ENCODE measurements at places on chromosomes 2 and 18.

DNA sequence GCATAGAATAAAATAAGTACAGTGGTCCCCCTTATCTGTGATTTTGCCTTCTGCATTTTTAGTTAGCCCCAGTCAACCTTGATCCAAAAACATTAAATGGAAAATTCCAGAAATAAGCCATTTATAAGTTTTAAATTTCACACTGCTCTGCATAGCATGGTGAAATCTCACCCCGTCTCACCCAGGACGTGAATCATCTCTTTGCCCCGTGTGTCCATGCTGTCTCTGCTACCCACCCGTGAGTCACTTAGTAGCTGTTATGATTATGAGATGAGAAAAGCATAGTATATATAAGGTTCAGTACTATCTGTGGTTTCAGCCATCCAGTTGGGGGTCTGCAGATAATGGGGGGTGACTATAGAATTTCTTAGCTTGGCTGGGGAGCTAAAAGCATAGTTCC, 67.3 kb downstream of the RHBDD1 start:
- DNase-seq, result no peak

DNA sequence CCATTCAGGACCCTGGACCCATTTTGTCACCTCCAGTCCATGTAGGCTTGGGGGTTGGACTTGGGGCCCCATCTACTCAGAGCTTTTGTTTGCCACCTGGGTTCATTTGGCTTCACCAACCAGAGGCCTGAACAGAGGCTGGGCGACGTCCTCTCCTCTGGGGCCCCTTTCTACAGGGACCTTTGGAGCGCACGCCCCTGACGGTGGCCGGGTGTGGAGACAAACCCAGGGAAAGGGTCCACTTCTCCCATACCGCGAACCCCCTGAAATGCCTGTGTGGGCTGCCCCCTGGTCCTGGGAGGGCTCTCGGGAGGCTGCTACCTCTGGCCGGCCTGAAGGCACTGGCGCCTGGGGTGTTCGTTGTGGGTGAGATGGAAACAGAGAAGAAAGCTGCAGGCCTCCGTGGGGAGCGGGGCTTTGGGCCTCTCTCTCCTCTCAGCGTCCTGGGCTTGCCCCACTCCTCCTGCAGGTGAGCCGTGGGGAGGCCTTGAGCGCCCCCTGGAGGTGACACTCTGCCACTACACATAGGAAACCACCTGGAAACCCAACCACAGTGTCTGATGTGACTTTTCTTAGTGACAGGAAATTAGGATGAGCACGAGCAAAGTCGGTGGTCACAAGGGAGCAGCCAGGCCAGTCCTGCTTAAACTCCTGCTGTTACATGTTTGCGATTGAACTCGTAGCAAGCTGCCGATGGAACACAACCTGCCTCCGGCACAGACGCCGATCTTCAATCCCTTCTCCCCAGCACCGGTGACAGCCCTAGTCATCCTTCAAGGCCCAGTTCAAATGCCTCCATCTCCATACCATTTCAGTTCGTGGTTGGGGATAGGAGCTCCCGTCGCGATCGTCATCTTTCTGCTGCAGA, 12.0 kb upstream of the NTSR2 start:
- peak; percentile 39 for DNase-seq

DNA sequence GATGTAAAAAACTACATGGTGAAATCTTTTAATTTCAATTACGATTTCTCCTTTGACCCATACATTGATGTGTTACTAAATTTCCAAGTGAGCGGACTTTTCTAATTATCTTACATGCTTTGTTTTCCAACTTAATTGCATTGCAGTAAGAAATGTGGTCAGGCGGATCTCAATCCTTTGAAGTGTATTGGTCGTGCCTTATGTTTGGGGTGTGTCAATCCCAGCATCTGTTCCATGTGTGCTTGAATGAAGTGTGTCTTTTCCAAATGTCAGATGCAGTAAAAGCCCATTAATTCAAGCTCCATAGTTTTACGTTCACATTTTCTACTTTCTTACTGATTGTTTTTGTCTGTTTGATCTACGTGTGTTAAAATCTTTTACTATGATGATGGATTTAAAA, 113.1 kb downstream of the UXS1 start:
- DNase-seq, result no peak

DNA sequence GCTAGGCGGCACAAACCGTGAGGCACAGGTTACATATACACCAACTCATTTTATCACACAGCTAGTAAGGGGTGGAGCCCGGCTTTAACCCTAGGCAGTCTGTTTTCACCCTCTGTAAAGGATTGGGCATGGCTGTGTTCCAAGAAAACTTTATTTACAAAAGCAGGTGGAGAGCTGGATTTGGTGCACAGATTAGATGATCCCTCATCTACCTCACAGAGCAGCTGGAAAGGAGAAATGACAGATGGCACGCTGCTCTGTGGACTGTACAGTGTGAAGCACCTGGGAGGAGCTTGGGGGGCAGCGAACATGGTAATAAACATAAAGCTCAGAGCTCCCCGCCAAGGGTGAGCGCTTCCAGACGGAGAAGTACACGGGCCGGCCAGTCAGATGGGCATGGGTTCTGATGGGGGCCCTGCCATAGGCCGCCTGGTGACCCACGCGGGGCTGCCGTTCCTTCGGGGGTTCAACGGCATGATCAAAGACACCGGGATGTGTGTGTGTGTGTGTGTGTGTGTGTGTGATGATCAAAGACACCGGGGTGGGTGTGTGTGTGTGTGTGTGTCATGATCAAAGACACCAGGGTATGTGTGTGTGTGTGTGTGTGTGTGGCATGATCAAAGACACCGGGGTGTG, 862 bp upstream of the TMEM177 start:
- no peak for DNase-seq

DNA sequence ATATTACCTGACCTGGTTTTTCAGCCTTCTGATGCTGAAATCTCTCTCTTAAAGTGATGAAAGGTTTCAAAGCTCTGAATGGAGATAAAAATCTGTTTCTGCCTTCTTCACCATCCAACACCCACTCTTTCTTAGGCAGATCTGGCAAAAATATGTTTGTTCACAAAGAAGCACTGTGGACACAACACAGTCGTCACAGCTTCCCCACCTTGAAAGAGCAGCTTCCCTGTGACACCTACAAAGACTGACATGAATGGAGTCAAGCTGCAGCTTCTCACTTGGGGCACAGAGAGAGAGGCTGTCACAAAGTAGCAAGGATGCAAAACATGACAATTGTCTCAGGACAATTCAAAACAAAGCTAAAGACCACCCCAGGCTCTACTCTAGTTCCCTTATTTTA, 86.5 kb downstream of the ICOS start:
- no peak for DNase-seq

DNA sequence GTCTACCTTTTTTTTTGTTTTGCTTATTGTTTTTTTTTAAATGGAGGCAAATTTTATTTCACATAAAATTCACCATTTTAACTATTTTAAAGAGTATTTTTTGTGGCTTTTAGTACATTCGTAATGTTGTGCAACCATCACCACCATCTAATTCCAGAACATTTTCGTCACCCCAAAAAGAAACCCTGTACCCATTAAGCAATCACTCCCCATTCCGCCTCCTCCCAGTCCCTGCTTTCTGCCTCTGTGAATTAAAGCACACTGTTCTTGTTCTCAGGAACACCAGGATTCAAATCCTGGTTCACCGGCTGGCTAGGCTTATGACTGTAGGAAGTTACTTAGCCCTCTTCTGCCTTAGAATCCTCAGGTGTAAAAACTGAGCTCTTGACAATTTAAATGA, 36.9 kb upstream of the EPAS1 start:
- no peak for DNase-seq

DNA sequence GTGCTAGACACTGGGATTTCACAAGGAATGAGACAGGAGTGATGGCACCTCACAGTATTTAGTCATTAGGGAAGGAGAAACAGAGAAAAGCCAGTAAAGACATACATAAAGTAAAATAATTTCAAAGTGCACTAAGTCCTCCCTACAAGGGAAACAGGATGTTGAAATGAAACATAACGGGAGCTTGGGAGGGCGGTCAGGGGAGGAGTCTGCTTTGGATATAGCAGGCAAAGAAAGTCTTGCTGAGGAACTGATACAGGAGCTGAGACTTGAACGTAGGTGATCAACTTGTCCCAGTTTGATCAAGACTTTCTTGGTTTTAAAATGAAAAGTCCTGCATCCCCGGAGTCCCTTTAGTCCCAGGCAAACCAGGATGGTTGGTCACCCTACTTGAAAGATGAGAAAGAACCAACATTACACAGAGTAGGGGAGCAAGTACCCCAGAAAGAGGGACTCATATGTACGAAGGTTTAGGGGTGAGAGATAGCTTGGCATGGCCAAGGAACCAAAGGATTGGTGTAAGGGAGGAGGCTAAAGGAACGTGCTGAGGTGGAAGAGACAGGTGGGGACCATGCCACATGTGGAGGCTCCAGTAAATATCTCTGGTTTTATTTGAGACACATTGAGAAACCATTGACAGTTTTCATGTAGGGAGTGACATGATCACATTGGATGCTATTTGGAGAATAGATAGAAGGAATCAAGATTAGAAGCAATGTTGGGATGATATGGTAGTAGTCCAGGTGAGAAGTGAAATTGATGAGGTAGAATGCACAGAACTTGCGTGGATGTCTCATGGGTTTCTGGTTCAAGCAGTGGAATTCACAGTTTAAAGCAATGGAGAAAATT, 28.4 kb downstream of the FBXO48 start:
- DNase-seq, result no peak

- DNase-seq, result no peak
These were observed 1.3 kb upstream of the SCLY start for GRCh38 chr2:238059505-238059904.

DNA sequence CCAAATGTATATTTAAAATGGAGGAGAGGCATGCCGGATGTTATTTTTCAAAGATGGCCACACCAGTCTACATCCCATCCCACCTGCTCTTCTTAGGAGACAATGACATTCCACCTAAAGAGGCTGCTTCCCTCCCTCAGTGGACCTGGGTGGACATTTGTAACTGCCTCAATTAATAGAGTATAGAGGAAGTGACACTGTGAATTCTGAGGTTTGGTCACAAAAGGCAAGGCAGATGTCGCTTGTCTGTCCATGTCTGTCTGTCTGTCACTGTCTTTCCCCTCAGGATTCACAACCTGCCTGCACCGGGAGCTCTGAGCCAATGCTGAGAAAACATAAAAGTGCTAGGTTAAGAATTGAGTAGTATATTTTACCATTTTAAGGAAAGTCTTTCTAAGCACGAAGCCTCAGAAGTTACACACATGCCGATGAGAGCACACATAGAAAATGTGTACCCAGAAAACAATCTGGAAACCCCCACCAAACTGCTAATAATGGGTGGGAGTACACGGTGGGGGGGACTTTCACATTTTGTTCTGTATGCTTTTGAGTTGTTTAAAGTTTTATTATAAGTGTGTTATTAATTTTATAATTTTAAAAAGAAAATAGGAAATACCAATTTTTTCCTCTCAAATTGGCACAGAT, 21.0 kb downstream of the MIB1 start:
- no peak for DNase-seq

DNA sequence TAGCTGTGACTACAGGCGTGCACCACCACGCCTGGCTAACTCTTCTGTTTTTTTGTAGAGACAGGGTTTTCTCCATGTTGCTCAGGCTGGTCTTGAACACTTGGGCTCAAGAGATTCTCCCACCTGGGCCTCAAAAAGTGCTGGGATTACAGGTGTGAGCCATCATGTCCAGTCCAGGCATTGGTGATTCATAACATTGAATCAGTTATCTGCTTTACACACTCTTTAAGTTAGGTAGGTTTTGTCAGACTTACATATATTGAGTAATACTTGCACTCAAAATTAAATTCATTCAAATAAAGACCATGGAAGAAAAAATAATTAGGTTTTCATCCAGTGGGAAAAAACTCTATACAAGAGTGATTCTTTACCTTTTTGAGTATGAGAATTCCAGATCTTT, 93.2 kb upstream of the XPO1 start:
- no peak for DNase-seq

DNA sequence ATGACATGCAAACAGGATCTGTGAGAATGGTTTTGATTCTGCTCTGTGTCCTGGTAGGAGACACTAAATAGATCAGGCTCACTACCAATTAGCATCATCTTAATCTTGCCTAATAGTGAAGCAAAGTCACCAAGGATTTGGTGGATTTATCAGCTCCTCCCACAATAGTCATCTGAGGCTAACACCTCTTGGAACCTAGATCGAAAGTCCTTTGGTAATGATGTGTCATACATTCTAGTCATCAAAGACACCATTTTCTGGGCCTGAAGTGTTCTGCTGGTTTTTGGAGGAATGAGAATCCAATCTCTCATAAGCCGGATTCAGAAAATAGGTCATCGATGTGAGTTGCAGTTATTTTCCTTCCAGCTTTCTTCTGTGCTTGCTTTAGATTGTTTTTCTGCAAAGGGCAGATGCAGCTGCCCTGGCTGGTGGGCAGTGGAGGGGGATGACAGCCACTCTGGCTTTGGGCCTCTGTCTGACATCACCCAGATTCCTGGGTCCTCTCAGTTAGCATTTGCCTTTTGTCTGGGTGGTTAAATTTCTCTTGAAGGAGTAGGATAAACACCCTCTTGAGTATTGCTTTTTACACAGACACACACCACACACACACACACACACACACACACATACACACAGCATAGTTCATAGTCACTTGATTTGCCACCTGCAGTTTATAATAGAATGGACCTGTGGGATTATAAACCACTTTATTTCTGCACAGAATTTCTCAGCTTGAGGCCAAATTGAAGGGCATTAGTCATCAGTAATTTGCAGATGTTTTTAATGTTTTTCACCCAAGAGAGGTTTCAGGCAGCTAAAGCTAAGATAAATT, at the start of gene MYO3B:
Gene MYO3B (plus strand): TSS at position 198 of the 832 bp plus-strand sequence. CDS start 141 bp downstream, at position 339.
- no peak for DNase-seq

DNA sequence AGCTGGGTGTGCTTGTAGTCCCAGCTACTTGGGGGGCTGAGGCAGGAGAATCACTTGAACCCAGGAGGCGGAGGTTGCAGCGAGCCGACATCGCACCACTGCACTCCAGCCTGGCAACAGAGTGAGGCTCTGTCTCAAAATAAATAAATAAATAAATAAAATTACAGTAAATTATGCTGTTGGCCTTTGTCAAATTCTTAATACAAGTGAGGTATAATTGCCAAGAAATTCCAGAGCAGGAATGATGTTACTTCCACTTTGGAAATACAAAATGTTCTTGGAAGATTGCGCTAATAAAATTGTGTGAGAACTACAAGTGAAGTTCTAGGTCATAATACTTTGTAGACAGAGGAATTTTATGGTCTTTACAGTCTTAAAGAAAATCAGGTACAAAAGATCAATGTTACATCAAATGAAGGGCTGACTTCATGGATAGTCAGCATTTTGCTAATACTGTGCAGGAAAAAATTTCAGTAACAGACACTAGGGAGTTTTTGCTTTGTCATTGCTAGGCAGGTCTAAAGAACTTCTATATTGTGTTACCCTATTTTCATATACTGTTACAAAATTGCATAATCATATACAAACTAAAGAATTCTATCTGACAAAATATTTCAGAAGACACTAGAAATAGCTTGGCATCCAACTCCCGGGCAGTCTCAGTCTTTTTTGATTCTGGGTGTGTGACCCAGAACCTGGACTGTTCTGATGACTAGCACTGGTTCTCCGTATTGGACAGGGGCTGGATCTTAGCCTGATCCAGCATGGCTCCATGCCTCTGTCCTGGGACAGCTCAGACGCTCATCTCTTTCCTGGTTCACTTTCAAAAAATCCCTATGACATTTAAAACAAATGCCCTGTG, 76.0 kb upstream of the STK17B start:
- no peak for DNase-seq
